ENCODE measurements at places on chromosomes 2 and 18.

- no peak for DNase-seq
These were observed 43.5 kb downstream of the KCTD1 start for GRCh38 chr18:26504831-26505230.

DNA sequence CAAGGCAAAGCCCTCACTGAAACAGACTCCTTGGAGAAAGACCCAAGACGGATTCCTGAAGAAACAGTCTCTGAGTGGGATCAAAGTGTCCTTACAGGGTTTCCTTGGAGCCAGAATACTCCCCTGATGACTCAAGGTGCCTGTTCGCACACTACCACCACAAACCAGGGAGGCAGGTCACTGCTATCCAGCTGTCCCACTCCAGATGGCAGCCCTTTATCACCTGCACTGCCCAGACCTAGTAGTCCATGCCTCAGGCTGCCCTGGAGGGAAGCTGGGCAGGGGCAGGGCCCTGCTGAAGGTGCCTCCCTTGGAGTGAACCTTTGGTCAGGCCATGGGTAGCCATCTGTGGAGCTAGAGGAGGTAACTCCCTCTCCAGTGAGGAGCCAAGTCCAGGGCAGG lies 34.1 kb downstream of the TRABD2A start:
- DNase-seq: peak; percentile 26

GRCh38 chr2:43097644-43098408 lies 128.6 kb downstream of the ZFP36L2 start:
- no peak for DNase-seq

GRCh38 chr18:61470031-61470674 lies 136.9 kb downstream of the CDH20 start:
- no peak for DNase-seq
